Stimulated activated naive B cell treated with anti-CD40 and anti-IgM and Interleukin-4, amounts not matched to agents 10 μg/mL and 1 μg/mL and 100 μg/mL, for 72 hours (primary cell): ENCODE measurements at places on chromosomes 2 and 18.

DNA sequence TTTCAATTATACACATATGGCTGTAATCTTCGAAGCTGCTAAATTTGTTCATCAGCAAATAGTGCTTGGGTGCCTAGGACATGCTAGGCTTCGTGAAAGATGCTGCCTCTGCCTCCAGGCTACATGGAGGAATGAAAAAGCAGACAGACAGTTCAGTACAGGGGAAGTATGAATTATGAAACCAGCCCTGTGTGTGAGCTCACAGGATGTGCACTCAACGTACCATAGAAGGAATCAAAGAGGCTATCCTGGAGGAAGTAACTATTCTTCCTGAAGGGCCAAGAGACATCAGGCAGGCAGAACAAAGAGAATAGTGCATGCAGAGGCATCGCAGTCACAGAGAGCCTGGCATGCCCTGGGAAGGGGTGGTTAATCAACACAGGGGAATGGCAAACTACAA lies 61.4 kb downstream of the DYM start:
- no peaks in the 10 kb centered on the region for H3K27me3 ChIP-seq
- H3K36me3 ChIP-seq = peaks cover 22% of the 10 kb centered on the region
- no peak overlapping the region for H3K4me3 ChIP-seq
- DNase-seq = no peak

DNA sequence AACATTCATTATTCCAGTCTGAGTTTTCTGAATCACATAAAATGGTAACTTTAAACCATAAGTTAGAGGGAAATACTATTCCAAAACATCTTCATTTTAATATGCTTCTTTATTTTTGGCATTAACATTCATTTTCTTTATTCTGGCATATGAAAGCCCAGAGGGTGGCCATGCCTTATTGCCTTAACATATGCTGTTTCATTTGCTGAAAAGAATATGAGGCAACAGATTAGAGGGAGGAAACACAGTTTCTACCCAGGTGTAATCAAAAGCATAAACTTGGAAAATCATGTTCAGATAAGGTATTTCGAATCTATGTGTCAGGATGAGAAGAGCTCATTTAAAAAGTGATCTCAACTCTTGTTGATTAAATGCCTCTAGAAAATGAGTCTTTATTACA lies 379.9 kb upstream of the DSEL start:
- no peaks in the 10 kb centered on the region for H3K27me3 ChIP-seq
- no peaks in the 10 kb centered on the region for H3K36me3 ChIP-seq
- no peaks in the 10 kb centered on the region for H3K4me1 ChIP-seq
- H3K27ac ChIP-seq = no peak overlapping the region

GRCh38 chr2:16175247-16175825 lies 235.0 kb downstream of the MYCN start:
- H3K36me3 ChIP-seq = no peaks in the 10 kb centered on the region
- H3K4me1 ChIP-seq = no peaks in the 10 kb centered on the region
- H3K27me3 ChIP-seq = no peaks in the 10 kb centered on the region
- DNase-seq = no peak

DNA sequence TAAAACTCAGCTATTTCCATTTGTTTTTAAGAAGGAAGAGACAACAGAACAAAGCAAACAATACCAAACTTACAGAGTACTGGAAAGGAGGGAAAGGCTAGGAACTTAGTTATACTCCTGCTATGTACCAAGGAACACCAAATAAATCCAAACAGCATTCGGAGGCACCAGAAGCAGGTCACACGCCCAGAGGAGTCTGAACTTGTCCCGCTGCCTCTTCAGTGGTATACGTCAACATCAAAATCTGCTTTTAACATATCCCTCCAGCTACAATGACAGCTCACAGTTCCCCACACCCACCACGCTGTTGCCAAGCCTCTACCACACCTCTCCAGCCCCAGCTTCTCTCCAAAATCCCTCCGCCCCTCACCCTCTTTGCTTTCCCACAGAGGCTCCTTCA lies 17.3 kb downstream of the C2orf76 start:
- no peak for DNase-seq
- H3K4me1 ChIP-seq = peaks cover 8% of the 10 kb centered on the region
- H3K27ac ChIP-seq = no peak overlapping the region
- no peaks in the 10 kb centered on the region for H3K27me3 ChIP-seq
- H3K4me3 ChIP-seq = no peak overlapping the region

GRCh38 chr18:13539050-13539449 lies 187.3 kb downstream of the FAM210A start:
- peaks cover 61% of the 10 kb centered on the region for H3K4me1 ChIP-seq
- no peak for DNase-seq
- no peaks in the 10 kb centered on the region for H3K27me3 ChIP-seq
- H3K36me3 ChIP-seq = peaks cover 2% of the 10 kb centered on the region

- H3K27me3 ChIP-seq = no peaks in the 10 kb centered on the region
- no peaks in the 10 kb centered on the region for H3K36me3 ChIP-seq
- peak; percentile 75 for DNase-seq
- peak overlapping the region; percentile 84 for H3K27ac ChIP-seq
- peak overlapping the region; percentile 29 for H3K4me3 ChIP-seq
Observed at GRCh38 chr2:68857855-68858456, 13.2 kb downstream of the BMP10 start.
